ENCODE measurements at places on chromosomes 7 and 10.
A peak's percentile ranks its signal among the peaks of the same experiment; 100 is the strongest.

GRCh38 chr10:95791425-95791979, 35.5 kb downstream of the ENTPD1 start:
- no peak for DNase-seq

DNA sequence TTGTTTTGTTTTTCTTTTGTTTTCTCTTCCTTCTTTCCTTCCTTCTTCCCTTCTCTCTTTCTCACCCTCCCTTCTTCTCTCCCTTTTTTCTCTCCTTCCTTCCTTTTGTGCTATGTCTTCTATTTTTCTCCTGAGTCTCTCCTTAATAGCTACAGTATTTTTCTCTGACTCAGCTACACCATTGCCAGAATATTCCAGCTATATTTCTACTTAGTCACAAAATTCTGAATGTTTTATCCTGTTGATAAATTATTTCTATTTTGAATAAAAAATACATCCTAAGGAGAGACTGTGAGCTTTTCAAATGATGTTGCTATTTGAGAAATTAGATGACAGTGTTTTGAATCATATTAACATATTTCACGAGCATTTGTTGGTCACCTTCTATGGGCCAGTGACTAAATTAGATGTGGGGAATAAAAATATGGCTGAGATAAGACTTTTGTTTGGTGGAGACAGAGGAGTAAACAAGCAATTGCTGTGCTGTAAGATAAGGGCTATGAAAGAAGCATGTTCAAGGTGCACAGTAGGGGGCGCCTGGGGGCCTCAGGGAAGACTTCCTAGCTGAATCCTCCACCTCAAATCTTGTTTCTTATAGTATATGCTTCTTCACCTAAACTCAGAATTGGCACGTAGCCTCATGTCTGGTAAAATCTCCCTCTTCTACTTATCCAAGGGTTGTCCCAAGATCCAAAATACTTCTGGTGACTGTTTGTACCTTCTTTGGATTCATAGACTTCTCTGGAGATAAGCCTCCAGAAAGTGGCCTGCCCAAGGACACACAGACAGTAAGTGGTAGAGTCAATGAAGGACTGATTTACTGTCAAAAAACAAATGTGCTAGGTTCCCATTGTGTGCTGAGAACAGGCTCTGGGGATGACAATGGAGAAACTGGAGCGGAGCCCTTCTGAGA, 115.5 kb upstream of the CREB5 start:
- DNase-seq, result no peak

DNA sequence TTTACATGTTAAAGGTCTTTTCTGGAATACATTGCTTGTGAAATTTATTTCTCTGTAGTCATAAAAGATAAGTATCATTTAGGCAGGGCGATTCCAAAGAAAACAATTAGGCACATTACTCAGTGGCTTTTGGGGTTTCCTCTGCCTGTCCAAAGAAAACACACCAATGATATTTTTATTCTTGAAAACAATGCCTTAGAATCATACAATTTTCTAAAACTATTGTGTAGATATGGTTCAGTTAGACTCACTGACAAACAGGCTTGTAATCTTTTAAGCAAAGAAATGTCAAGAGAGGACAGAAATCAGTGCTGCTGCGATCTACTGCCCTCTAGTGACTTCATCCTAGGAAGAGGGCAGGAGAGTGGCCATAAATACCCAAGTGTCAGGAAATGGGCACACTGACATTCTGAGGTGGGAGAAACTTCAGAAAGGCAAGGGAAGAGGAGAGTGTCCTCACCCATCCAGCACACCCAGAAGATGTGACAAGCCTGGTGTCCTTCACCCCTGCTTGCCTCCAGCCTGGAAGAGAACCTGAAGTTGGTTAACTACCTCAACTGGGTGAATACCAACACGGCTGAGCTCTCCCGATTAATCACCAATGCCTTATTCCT, 120.5 kb downstream of the GALNT11 start:
- DNase-seq, result no peak

DNA sequence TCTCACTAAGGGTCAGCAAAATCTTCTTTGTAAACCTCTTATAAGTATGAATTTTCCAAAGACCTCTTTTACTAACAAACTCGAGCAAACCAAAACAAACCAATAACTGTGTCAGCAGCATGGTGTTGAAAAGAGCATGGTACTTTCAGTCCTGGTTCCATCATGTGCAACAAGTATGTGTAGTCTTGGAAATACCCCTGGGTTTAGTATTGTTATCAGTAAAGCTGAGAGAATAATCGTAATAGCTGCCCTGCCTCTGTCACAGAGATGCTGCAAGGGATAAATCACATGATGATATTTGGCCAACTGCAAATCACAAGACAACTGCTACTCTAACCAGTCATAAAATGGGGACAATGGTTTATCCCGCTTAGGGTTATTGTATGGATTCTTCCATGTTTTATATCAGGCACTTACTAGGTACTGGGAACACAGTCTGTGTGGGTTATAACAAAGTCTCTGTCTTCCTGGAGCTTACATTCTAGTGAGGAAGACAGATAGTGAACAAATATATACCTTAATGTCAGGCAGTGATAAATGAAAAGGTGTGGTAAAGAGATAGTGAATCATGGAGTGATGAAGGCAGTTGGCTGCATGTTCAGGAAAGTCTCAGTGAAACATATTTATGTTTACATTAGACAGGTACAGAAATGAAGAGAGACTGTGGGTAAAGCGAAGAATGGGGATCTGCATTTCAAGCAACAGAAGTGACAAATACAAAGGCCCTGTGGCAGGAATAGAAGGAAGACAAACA, 60.5 kb upstream of the C10orf90 start:
- DNase-seq, result no peak

DNA sequence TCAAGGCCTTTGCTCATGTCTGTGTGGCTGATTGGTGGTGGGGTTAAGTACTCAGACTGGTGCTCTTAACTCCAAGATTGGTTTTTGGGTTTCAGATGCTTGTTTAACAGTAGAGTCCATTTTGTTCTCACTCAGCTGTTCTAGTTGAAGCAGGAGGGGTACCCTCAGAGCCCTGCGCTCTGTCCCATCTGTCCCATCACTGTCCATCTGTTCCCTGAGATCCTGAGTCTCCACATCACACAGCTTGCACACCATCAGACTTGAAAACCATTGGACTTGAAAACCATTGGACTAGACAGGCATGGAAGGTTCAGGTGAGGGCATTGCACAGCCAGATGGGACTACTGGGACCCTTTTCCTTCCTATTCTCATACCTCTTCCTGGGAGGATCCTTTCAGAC, 39.3 kb downstream of the TMEM178B start:
- DNase-seq, result no peak

DNA sequence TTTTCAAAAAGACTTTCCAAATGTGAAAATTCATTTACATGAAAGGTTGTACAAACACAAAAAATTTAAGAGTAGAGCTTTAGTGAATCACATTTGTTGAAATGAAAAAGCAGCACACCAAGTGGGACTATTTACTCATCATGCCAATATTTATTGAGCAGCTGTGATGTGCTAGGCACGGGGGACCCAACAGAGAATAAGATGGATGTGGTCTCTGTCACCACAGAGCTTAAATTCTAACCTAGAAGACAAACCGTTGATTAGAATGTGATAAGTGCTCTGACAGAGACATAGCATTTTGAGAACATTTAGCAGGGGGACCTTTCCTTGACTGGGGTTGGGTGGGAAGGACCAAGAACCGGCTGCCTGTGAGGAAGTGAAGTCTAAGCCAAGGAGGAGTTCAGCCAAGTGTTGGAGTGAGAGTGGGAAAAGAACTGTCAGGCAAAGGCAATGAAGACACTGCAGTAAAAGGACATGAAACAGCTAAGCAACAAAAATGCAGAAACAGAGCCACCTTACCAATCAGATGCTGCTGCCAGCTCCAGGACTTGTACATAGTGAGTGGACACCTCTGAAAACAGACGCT, 19.1 kb downstream of the ADAM12 start:
- DNase-seq, result no peak

DNA sequence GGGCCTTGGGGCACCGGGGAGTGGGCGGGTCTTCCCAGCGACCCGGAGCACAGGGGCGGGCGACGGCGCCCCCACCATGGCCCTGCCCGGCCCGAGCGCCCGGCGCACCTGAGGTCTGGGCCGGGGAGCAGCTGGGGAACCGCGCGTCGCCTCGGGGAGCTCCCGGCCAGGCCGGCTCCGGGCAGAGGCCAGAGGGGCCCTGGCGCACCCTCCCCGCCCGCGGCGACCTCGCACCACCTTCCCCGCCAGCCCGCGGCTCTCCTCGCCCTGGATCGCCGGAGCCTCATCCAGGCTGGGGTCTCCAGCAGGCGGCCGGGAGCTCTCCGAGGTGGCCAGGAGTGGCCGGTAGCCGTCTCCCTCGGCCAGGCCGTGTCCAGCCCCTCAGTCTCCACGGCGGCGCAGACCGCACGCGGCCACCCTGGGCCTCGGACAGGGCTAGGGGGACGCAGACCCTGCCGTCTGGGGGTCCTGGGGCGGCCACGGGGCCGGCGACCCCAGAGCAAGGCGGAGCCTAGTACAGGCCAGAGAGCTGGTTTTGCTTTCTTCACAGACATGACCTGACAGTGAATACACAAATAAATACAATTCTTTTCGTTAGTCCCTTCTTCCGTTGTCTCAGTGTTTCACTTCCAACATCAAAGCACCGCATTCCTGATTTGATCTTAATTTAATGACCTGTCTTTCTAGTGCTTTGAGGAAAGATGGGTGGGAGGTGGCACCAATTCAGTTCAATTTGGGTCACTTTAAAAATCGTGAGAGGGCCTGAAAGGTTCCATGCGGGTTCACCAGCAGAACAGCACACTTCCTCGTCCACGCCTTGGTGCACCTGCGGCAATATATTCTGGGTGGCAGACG, 356.9 kb downstream of the DNAJB6 start:
- DNase-seq, result no peak

- DNase-seq, result no peak
Observed at GRCh38 chr10:3105905-3106304, 38.6 kb downstream of the PFKP start.

DNA sequence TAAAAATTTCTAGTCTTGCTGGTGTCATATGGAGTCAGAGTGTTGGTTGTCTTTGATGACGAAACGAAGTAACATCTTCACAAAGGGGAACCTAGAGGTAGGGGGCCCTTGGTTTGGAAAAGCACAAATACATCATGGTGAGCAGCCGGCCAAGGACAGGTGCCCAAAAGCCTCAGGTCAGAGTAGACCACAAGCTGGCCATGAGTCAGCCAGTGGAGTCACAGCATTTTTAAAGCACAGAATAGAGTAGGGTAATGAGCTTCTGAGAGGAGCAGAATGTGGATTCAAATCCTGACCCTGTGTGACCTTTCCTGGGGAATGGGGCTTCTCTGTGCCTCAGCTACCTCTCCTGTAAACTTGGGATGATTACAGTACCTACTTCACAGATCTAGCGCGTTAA, 5.3 kb downstream of the CAMK2B start:
- no peak for DNase-seq

GRCh38 chr7:44638611-44639557, 32.5 kb downstream of the OGDH start:
- DNase-seq, result peak; percentile 68

- no peak for DNase-seq
Observed at GRCh38 chr10:3835770-3836169, 50.8 kb upstream of the KLF6 start.

GRCh38 chr10:74058658-74059057, 60.7 kb downstream of the VCL start:
- DNase-seq, result no peak

GRCh38 chr7:16719699-16720098, 33.9 kb upstream of the TSPAN13 start:
- DNase-seq, result no peak

GRCh38 chr7:66950311-66950710, 29.3 kb downstream of the TMEM248 start:
- DNase-seq, result no peak

DNA sequence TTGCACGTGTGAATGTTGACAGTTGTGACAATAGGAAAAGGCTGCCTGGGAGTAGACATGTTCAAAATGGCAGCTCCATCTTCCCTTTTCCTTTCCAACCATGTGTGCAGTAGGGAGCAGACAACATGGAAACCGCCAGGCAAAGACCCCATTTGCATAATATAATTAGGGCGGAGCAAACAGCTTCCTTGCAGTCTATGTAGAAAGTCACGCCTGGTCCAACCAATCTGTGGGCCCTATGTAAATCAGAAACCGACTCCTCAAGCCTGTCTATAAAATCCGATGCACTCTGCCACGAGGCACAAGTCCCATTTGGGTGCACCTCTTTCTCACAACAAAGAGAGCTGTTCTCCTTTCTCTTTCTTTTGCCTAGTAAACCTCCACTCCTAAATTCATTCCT, 19.6 kb downstream of the NEBL start:
- DNase-seq, result no peak

GRCh38 chr10:69146759-69147158, 22.8 kb downstream of the VPS26A start:
- DNase-seq, result no peak

GRCh38 chr10:18980089-18980629, 68.4 kb upstream of the MALRD1 start:
- DNase-seq, result no peak

DNA sequence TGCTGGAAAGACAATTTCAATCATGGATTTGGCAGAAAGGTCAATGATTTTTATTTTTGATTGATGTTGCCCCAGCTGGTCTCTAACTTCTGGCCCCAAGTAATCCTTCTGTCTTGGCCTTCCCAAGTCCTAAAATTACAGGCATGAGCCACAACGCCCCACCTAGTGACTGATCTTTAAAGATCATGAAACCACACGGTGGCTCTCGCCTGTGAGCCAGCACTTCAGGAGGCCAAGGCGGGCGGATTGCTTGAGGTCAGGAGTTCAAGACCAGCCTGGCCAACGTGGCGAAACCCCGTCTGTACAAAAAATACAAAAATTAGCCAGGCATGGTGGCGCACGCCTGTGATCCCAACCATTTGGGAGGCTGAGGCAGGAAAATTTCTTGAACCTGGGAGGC, 12.6 kb upstream of the C10orf95 start:
- no peak for DNase-seq

DNA sequence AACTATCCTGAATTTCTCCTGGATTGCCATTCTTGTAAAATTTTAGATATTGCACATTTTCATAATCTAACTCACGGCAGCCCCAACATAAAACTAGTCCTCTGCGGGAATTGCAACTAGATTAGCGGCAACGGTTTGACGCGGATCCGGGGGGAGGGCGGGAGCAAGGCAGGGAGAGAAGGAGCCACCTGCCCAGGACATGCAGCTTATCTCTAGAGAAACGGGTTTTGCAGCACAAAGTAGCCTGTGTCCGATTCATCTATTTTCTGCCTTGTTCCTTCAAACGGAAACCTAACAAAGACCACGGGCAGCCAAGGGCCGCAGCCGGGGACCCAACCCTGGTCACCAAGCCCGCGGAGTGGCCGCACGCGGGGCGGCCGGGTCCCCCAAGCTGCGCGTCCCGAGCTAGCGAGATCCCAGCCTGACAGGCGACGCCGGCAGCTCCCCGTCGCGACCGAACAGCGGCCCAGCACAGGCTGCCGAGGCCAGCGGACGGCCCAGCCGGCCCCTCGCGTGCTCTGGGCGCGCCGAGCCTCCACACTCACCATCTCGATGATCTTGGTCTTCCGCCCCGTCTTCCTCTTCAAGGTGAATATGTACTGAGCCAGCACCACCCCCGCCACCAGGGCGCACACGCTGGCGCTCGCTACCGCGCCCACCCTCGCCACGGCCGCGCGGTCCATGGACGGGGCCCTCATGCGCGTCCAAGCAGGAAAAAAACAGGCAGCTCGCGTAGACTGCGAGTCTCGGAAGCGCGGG, at the start of gene NT5C3A:
Gene NT5C3A (minus strand): TSS at position 754 of the 759 bp plus-strand sequence. CDS start 71 bp downstream, at position 683.
- peak; percentile 4 for DNase-seq

- no peak for DNase-seq
Observed at GRCh38 chr7:158054081-158054480, 533.5 kb downstream of the PTPRN2 start.

All from activated T-helper 1 cell treated with anti-CD3 and anti-CD28 coated beads, Interleukin-2, amount 50 U/mL, for 16 hours (primary cell).